ENCODE measurements at places on chromosomes 7 and 10. TPM values are rescaled to one million over a fixed set of nuclear protein-coding genes. Genes with fewer than 3 reads are reported as not detected.
A peak's percentile ranks its signal among the peaks of the same experiment; 100 is the strongest.

DNA sequence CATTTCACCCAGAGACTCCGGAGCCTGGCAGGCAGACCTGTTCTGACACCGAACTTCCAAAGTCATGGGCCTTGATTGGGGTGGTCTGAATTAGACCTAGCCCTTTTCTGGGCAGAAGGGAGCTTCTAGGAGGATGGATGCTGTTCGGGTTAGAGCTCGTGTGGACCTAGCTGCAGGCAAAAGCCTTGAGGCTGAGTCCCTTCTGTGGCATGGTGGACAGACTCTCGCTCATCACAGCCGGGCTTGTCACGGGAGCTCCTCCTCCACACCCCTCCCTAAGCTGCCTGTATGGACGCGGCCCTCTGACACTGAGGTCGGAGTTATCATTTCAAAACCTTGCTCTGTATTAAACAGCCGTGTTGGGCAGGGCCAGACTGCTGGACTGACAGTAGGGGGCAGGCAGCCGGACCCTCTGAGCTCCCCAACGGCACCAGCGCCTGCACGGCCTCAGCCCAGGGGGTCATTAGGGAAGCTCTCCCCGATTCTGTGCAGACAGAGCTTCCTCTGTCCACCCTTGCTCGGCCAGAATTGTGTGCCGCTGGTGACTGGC is 2.2 kb downstream of the IRF5 start:
- DNase-seq, result no peak

- DNase-seq, result no peak
These were observed 10.3 kb upstream of the WIPI2 start for GRCh38 chr7:5179756-5180155.

DNA sequence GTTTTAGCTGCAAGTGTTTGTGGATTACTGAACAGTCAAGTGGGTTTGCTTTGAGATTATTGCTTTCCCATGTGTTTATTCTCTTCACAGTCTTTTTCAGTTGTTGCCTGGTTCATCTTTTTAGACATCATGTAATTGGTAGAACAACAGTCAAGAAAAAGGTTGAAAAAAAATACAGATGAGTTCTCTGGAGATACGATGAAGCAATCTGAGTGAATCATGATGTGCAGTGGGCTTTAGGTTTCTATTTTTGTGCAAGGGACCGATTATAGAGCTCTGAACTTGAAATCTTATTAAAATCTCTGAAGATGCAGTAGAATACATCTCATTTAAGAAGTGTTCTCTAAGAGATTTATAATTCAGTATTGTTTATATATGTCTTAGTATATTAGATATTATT is 145.7 kb downstream of the SDK1 start:
- DNase-seq, result no peak

DNA sequence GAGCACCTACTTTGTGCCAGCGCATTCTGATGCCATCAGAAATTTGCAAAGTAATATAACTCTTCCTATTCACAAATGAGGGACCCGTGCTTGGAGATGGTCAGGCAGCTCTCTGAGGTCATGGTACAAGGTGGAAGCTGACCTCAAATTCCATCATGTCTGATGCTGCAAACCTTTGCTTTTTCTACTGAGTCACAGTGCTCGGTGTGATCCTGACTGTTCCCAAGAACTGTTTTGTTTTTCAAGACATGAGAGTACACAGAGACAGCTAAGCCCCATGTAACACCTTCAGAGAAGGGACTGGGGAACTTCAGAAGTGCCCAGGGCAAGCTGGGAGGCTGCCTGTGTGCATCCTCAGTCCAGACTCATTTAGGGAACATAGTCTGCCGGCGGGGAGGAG is 111.3 kb downstream of the FRMD4A start:
- no peak for DNase-seq

GRCh38 chr10:114815791-114816190 is 5.8 kb upstream of the FHIP2A start:
- no peak for DNase-seq

DNA sequence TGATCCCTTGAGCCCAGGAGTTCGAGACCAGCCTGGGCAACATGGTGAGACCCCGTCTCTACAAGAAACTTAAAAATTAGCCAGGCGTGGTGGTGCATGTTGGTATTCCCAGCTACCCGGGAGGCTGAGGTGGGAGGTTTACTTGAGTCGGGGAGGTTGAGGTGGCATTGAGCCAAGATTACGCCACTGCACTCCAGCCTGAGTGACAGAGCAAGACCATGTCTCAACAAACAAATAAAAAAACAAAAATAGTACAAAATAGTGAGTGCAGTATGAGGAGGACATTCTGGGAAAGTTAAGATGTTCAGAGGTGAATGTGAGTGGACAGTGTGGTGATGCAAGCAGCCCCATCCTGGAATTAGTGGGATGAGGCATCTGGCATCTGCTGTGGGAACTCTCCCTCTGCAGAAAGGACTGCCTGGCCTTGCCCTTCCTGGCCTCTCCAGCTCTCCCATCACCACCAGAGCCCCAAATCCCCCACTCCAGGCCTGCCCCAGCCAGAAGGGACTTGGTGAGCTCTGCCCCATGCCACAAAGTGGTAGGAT is 96.6 kb upstream of the PARD3 start:
- no peak for DNase-seq

DNA sequence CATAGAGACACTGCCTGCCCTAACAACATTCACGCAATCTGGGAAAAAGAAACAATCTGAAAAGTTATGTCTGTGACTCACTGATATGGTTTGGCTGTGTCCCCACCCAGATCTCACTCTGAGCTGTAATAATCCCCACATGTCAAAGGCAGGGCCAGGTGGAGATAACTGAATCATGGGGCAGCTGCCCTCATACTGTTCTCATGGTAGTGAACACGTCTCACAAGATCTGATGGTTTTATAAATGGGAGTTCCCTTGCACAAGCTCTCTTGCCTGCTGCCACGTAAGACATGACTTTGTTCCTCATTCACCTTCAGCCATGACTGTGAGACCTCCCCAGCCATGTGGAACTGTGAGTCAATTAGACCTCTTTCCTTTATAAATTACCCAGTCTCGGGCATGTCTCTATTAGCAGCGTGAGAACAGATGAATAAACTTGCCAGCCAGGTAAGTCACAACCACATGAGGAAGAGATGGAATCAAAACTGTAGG is 341.5 kb upstream of the AOAH start:
- DNase-seq, result peak; percentile 88

- peak; percentile 55 for DNase-seq
These were observed 2.6 kb upstream of the ZNF503 start for GRCh38 chr10:75403939-75404814.

PCLO gene
- 1.3 TPM for total RNA-seq

DNA sequence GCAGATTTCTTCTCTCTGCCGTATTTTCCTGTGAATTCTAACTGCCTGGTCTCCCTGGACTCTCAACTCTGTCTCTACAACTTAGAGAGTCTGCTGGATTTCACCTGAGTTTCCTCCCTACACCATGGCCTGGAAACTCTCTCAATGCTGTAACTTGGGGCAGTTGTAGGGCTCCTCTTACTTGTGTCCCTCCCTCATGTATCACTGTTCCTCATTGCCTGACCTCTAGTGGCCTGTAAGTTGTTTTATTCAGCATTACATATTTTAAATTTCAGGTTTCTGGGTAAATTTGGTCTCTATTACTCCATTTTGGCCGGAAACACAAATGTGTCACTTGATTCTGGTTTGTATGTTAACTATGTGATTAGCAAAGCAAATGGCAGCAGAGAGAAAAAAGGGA is 70.9 kb downstream of the DYNC1I1 start:
- no peak for DNase-seq

DNA sequence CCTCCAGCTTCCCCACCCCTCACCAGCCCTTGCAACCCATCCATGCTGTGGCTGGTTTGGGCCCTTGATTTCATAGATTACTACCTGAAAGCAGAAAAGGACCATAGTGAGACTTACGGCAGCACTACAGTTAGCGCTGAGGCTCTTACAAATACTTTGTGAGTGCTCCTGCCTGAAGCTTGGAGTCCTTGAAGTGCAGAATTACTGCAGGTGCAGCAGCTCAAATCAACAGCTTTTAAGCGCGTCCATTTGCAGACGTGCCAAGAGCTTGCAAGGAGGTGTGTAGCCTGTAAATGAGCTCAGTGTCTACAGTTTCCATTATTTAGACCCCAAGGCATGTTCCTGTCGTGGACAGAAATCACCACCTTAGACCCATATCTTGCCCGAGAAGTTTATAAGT is 103.0 kb downstream of the CELF2 start:
- DNase-seq, result no peak

DNA sequence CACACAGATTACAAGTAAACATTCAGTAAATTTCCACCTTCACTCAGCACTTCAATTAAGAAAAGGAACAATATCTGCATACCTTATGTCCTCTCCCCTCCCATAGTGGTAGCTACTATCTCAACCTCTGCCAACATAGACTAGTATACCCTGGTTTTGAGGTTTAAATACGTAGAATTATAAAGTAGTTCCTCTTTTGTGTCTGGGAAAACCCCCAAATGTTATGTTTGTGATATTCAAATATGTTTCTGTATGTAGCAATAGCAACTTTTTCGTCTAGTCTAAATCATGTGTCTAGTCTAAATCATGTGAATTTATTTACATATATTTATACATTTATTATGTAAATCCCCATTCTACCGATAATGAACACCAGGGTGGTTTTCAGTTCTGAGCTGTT is 13.2 kb upstream of the CAMK2B start:
- DNase-seq, result no peak

GRCh38 chr7:64959072-64959747 is 31.6 kb downstream of the ZNF117 start:
- no peak for DNase-seq

- DNase-seq, result peak; percentile 58
These were observed 734 bp downstream of the ABCB4 start for GRCh38 chr7:87474533-87475358.

SLC26A3 gene
- not detected for total RNA-seq

- no peak for DNase-seq
These were observed 40.2 kb downstream of the ASB13 start for GRCh38 chr10:5625992-5626777.

GRCh38 chr10:3222068-3222467 is 49.5 kb upstream of the PITRM1 start:
- DNase-seq, result peak; percentile 69

- DNase-seq, result no peak
These were observed 44.4 kb downstream of the GRM8 start for GRCh38 chr7:127208351-127208750.

- no peak for DNase-seq
These were observed 46.8 kb downstream of the KIAA1549 start for GRCh38 chr7:138934367-138934766.

- peak; percentile 53 for DNase-seq
These were observed 29.8 kb downstream of the ADAP1 start for GRCh38 chr7:924541-925231.

EBLN1 gene
- total RNA-seq, result not detected

- DNase-seq, result no peak
These were observed 123.6 kb downstream of the TCERG1L start for GRCh38 chr10:131187926-131188325.

NODAL gene
- total RNA-seq, result not detected

Data from Daoy (cell line).